ENCODE measurements at places on chromosomes 6 and 20.

GRCh38 chr20:53623134-53623453, 29.5 kb upstream of the ZNF217 start:
- DNase-seq: no peak

DNA sequence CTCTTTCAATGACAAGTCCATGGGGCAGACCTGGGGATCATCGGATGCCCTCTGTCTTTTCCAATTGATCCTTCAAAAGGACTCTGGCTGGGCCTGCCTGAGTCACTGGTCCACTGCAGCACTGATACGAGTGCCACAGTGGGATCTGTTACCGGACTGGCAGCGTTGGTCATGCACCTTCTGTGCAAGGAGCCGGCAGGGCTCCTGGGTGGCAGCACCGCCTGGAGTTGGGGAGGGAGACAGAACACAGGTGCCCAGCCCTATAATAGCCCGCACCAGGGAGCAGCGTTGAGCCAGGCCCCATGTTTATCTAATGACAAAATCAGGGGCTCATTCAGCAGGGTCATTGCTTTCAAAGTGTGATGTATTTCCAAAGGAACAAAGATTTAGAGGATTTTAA, 64.2 kb upstream of the NXT1 start:
- no peak for DNase-seq

DNA sequence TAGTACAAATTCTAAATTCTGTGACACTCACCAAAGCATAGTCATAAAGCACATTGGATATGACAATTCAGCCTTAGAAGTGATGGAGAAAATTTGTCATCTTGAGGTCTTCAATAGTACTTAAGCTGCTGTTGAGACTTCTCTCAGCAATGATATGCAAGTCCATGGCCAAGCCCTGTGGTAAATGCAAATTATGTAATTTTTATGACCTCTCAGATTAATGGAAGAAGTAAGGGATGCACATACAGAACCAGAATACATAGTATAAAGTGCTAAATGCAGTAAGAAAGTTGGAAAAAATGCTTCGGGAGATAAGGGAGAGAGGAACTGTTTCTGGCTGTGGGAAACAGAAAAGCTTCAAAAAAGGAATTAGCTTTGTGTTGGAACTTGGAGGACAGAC, 700.7 kb downstream of the RNF144B start:
- no peak for DNase-seq

DNA sequence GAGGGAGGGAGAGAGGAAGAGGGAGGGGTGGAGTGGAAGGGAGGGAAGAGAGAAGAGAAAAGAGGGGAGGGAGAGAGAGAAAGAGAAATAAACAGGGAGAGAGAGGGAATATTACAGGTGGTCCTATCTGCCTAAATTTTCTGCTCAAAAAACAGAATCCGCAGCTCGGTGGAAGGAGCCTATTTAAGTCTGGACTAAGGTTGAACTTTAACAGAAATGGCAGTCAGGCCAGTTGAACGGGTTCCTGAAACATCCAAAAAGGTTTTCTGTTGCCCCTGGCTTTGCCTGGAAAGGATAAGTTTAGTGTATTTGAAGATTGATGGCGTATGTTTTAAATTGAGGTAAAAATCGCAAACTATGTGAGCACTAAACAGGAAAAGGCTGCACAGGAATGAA, 2.2 kb downstream of the TFAP2B start:
- DNase-seq: no peak

DNA sequence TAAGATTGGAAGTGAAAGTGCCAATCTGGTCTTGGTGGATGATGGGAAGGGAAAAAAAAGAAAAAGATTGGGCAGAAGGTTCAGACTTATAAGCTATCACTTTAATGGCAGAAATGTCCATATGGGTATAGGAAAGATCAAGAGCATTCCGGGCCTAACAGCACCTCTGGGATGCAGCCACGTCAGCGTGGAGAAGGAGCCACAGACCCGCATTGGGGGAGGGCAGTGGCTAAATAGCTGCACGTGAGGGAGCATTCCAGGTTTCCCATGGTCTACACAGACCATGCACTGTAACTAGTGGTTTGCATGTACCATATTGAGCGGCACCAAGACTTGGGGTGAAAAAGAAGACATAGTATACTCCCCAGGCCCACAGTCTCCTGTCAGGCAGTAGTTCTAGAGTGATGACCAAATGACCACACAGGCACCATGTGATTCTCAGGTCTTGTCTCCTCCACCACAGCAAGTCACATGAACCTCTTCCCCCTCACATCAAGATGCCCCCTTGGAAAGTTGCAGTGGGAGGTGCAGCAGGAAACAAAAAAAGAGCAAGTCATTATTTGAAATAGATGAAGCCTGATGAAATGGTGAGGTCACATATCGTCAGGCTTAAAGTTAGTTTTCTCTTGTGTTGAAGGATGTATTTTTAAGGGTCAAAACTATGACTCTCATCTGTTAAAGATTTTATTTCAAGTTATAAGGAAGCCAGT, 94.4 kb upstream of the TNFAIP3 start:
- DNase-seq: no peak

DNA sequence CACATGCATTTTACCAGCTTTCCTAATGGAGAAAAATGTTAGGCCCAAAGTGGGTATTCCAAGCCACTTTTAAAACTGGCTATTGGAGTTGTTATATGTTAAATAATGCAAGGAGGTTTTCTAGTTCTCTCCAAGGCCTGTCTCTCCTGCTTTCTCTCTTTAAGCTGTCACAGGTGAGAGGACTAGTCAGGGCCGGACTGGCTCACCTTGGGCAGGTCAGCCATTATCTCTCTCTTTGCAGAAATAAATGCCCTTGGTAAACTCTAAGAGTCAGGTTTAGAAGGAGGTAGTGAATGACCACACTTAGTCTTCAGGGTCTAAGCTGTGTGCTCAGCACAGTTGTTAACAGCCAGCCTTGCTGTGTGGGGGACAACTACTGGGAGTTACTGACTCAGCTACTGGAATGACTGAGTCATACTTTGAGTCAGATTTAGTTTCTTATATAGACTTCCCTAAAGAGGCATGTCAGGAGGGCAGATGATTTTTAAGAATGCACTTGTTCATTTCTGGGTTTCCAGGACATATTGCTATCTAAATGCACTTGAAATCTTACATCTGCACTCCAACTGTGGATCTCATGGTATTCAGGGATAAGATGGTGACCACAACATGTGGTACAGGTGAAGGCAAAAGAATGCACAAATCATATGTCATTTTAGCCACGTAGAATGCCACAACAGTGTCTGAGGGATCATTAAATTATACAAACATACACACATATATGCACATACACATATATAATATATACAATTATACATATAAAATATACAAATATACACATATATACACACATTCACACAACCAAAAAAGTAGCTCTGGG, 719.4 kb downstream of the EPM2A start:
- DNase-seq: no peak

DNA sequence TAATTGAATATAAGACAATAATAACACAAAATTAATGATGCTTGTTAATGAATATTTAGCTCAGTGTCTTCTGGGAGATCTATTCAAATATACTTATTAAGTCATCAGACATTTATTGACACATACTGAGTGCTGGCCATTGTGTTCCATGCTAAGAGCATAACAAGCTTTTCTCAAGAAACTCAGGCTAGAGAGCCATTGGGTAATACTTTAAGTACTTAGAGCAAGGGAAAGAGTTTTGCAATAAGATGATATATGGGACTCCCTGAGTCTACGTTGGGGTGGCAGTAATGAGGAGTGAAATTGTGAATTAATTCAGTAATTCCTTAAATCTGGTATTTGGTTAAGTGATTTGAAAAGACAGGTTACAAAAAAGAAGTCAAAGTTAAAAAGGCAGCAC, 11.1 kb downstream of the TMEM200A start:
- no peak for DNase-seq

GRCh38 chr6:4253604-4254231, 118.3 kb upstream of the ECI2 start:
- DNase-seq: no peak

GRCh38 chr6:137286916-137287315, 67.7 kb upstream of the IFNGR1 start:
- no peak for DNase-seq

DNA sequence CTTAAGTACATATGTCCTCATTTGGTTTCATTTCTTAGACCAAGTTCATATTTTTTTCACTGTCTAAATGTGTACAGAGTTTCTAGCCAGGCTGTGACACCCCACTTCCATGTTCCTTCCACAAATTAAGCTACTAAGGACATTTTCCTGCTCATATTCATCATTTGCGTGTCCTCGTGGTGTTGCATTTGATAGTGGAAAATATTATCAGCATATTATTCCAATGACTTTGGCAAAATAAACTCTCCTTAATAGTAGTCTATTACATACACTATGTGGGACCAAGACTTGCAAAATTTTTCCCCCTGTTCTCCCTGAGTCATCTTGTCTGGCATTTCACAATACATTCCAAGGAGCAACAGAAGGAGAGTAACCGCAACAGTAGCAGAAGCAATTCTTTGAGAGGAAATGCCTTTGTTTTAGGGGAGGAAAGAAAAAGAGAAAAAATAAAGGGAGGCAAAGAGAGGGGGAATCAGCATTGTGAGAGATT, 599.2 kb downstream of the COL12A1 start:
- DNase-seq: no peak

DNA sequence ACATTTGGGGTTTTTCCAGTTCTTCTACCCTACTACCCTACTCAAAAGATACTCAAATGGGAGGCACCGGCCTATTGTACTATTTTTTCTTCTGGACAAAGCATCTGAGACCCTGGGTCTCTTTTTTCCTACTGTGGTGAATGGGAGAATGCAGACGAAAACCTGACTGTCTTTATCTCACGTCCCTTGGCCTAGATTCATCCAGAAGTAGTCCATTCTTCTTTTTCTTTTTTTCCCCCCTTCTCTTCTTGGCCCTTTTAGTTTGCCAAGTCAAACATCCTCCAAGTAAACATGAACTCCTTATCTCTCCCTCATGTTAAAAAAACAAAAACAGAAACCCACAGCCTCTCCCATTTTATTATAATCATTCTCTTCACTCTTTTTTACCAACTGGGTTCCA, 8.7 kb upstream of the ILRUN start:
- no peak for DNase-seq

DNA sequence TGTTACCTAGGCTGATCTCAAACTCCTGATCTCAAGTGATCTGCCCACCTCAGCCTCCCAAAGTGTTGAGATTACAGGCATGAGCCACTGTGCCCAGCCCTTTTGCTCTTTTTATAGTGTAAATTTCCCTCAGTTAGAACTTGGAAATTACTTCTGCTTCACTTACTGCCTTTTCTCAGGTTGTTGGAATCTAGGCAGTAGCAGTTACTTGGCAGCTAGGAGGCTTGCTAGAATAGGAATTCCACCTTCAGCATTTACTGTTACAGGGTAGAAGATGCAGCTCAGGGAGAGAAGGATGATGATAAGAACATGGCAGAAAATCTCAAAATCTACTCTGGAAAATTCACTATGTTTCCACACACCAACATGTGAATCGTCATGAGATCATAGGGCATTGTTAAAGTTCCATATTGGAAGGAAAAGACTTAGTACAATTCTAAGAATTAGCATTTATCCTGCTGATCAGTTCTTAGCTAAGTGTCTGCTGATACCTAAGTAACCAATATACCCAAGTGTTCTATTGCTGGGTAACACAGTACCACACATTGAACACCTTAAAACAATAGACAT, 182.2 kb downstream of the SLC16A10 start:
- DNase-seq: no peak

- DNase-seq: no peak
Observed at GRCh38 chr6:122494665-122495272, 23.2 kb upstream of the SERINC1 start.

DNA sequence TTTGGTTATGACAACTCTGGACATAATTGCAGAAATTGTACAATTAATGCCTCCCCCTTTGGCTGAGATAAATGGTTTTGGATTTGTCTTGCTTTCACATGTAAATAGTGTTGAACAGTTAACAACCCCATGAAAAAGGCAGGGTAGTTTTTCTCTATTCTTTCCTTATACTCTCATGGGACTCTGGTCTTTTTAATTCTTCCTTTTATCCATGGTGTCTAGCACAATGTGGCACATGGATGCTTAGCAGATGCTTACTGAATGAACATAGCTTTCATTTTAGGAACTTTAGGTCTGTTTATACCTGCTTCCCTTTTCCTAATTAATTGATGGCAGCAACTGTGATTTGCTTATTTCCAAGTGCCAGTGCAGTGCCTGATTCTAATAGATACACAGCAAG, 75.6 kb downstream of the NCOA3 start:
- DNase-seq: no peak

- no peak for DNase-seq
Observed at GRCh38 chr6:148758492-148758891, 11.7 kb downstream of the UST start.

DNA sequence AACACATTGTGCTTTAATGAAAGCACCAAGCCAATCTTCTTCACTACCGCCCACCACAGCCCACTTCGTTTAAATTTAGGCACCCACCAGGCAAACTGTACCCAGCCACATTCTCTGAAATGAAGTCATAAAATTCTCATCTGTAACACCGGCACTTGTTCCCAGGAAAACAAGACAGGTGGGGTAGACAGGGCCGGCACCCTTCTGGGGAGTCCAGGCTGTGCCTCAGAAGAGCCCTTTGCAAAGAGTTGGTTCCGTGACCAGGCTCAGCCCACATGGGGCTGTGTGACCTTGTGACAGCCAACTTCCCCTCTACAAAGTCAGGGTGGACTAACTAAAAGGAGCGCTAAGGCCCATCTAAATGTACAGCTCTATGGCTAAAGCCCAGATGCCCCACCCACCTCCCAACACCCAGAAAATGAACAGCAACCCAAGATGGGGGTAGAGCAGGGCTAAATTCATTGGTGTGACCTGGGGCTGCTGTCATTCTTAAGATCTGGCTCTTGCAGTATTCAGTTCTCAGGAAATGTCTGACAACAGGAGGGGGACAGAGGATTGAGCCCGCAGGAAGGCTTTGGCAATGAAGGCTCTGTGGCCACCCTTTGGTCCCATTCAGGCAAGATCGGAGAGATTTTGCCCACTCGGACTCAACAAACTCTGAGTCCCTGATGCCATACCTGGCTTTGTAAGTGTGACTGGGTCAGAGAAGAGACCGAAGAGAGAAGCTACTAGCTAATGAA, 56.7 kb downstream of the TRERF1 start:
- DNase-seq: no peak

GRCh38 chr6:10532392-10532791, 11.2 kb downstream of the GCNT2 start:
- DNase-seq: no peak

DNA sequence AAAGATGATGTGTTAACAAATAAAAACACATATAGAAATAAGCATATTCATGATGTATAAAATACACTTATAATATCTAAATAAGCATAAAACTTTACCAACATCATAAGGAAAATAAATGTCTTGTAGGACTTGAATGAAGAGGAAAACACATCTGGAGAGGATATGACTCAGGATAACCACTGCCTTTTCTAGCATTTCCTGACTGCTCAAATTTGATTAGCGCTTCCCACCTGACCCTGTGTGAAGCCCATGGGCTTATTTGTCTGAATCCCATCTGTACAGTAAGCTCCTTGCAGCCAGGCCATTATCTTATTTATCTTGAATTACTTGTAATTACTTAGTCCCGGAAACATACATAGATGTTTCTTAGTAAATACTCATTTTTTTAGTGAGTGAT, 608.6 kb downstream of the COL12A1 start:
- DNase-seq: no peak

Data from T-helper 2 cell (primary cell).